ENCODE measurements at places on chromosomes 16 and 17.

- peak; percentile 40 for DNase-seq
Observed at GRCh38 chr17:7004398-7005253, 7.8 kb upstream of the RNASEK start.

- DNase-seq, result no peak
Observed at GRCh38 chr16:48499923-48500381, 110.0 kb downstream of the N4BP1 start.

- DNase-seq, result no peak
Observed at GRCh38 chr17:75456039-75456416, 407 bp upstream of the TMEM94 start.

GRCh38 chr17:20992987-20993862, 49.6 kb downstream of the USP22 start:
- DNase-seq, result no peak

DNA sequence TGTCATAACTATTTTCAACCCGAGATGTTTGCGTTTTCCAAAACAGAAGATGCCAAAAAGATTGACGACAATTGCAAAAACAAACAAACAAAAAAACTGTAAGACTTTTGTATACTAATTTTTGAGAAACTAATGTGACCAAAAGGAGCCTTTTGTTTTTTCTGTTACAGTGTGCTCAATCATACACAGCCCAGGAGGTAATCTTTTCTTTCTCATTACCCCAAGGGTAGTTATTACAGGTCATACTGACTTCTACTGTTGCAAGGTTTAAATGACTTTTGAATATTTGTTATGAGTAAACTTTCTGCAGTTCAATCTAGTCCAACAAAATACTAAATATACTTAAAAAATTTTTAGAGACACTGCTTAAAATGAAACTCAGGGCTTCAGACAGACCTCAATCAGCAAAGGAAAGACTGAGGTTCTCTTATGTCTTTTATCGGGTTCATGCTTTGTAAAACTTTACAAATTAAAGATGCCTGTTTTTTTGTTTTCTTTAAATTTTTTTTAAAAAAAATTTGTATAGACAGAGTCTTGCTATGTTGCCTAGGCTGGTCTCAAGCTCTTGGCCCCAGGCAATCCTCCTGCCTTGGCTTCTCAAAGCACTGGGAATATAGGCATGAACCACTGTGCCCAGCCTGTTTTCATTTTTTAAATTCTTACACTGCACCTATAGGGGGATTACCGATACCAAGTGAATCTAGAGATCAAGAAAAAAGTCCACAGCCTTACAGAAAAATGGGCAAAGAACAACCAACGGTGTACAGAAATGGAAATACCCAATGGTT, 47.6 kb downstream of the SPOP start:
- no peak for DNase-seq

GRCh38 chr16:75379911-75380847, 53.1 kb downstream of the CFDP1 start:
- DNase-seq, result no peak

- no peak for DNase-seq
Observed at GRCh38 chr16:13168091-13168572, 266.7 kb downstream of the SHISA9 start.

DNA sequence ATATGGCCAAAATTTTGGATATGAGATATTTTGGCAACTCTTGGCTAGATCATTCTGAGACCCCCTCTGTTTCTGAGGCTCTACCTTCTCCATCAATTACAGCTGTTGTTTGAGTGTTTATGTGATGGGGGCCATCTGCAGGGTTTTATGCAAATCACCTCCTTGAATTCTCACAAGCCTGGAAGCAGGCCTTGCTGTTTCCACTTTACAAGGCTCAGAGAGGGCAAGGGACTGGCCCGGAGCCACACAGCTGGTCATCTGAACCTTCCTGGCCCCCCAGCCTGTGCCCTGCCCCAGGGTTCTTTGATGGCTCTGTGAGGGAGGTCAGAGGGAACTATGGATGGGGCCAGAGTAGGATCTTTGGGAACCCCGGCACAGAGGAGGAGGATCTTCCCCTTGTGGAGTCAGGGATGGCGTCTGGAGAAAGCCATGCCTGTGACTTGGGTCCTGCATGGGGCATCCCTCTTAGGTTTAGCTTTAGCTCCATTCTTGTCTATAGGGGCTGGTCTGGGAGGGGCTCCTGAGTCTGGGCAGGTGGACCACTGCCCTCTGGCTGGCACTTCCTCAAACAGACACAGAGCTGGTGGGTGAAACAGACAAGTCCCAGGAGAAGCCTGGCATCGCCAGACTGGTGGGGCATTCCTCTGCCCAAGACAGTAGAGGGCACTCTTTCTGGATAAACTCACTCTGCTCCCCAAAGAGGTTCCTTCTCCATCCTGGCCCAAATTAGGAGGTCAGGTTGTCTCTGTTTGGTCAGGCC, 26.2 kb downstream of the IL21R start:
- no peak for DNase-seq

DNA sequence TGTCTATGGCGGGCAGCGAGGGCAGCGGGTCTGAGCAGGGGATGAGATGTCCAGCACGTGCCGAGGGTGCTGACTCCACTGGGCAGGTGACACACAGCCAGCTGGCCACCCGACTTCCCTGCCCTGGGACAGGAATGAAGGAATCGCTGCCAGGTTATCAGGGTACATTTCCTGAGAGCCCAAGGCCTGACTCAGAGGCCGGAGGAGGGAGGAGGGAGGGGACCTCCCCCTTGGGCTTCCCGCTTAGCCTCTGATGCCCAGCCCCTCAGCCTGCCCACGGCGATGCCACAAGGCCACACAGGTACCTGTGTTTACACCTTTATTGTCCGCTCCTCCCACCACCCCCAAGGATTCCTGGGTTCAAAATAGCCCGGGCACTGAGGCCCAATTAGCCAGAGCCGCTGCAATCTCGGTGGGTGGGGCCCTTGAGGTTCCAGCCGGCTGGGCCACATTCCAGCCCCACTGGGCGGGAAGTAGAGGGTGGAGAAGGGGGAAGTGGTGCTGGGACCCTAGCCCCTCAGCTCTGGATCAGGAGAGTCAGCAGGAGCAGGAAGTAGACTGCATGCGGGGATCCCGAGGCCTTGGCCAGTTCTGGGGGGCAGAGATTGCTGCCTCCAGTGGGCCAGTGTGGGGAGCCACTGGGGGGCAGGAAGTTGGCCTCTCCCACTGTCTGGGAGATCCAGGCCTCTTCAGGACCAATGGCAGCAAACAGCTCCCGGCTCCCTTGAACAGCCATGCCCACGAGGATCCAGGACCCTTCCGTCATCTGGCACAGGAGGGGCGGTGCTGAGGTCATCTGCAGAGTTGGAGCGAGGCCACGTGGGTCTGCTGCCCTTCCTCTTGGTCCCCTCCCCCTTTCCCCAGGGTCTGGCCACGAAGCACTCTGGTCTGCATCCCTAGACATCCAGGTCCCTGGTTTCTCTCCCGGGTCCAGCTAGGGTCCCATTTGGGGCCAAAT, 3.4 kb upstream of the PRSS8 start:
- no peak for DNase-seq

DNA sequence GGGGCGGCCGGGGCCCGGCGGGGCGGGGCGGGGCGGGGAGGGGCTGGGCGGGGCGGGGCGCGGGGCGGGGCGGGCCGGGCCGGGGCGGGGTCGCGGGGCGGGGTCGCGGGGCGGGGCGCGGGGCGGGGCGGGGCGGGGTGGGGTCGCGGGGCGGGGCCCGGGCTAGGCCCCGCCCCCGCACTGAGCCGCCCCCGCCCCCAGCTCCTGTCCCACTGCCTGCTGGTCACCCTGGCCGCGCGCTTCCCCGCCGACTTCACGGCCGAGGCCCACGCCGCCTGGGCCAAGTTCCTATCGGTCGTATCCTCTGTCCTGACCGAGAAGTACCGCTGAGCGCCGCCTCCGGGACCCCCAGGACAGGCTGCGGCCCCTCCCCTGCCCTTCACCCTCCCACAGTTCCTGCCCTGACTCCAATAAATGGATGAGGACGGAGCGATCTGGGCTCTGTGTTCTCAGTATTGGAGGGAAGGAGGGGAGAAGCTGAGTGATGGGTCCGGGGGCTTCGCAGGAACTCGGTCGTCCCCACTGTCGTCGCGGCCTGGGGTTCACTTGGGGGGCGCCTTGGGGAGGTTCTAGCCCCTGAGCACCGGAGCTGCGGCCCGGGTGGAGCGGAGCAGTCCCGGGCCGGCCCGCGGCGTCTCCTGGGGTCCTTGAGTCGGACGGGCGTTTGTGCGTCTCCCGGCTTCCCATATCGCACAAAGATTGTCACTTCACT, 795 bp upstream of the HBM start:
- DNase-seq, result no peak

- DNase-seq, result no peak
Observed at GRCh38 chr16:55501549-55502322, 7.1 kb upstream of the LPCAT2 start.

DNA sequence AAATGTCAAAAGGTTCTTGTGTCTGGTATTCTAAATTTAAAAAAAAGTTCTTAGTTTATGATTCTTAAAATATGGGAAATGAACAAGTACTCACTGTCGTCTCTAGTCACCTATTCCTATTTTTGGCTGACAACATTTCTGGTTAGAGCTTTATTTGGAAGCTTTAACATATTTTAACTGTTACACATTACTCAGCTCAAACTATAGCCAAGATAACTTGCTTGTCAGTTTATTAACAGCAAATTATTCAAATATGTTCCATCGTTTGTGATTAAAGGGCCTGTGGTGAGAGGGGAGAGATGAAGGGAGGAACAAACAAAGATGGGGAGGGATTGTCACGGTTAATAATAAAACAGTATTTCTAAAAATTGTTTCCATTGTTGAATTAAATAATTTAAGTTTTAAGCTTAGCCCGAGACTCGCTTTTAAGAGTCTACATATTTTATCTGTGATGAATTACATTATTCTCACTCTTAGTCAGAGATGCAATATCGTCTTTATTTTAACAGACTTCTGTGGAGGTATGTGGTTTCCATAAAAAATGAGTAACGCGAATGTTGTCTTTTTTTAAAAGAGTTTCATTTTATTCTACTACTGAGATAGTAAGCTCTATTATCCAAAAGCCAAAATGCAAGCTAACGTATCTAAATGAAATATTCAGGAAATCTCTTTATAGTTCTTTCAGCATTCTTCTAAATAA, 321.9 kb upstream of the PMFBP1 start:
- no peak for DNase-seq

DNA sequence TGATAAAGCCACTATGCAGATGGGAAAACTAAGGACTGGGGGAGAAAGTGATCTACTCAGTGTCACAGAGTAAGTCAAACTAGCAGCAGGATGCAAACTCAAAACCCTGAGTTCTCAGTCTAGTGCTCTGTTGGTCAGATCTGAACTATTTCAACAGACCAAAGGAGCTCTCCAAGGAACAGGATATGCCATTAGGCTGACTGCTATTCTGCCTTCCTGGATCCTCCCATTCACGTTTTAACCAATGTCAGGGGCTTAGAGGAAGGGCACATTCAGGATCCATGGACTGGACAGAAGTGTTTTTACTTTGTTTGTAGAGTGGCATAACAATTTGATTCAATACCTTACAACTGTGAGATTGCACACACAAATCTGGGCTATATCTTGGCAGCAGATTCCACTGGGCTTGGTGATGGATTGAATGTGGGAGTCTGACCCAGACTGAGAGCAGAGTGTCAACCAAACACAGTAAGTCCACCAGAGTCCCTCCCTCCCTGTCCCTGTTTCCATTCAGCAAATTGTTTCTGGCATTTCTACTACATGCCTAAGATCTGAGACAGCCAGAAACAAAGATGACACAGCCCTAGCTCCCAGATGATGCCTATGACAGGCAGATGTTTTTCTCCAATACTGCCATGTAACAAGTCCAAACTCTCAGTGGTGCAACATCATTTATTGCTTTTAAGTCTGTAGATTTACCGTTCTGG, 337.8 kb upstream of the CDH5 start:
- DNase-seq, result no peak

GRCh38 chr17:10089196-10089804, 109.1 kb downstream of the GAS7 start:
- no peak for DNase-seq

GRCh38 chr17:81966343-81967243, 5.6 kb upstream of the NOTUM start:
- DNase-seq, result no peak

GRCh38 chr17:80124351-80124981, 22.5 kb downstream of the EIF4A3 start:
- no peak for DNase-seq

DNA sequence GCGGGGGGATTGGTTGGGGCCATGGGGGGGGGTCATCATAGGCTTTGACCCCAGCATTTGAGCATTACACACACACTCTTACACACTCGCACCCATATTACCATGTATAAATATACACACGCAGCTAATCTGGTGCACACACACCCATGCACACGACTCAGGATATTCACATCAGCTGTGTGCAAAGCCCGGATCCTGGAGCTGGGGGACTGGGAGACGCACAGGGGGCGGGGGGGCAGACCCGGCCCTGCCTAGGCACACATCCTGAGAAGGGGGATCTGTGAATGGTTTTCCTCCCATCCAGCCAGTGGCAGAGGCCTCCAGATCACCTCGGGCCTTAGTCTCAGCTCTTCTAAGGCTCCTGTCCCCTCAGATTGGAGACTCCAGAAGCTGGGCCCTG, 5.6 kb downstream of the ASGR2 start:
- no peak for DNase-seq

DNA sequence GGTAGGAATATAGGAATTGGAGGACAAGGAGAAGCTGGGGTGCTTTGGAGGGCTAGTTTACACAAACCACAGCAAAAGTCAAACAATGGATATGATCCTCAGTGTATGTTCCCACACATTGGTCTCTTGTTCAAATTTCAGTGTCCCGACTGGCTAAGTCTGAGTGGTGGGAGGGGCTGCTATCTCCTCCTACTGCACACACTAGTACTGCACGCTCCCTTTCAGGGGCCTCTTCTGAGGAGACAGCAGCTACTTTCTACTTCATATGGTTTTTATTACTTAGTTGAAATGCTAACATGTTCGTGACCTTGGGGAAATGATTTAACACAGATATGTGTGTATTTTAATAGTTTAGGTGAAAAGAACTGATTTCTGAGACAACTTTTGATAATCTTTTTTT, 18.8 kb upstream of the KRT10 start:
- DNase-seq, result no peak

GRCh38 chr17:36195434-36196130, 976 bp downstream of the CCL3L1 start:
- DNase-seq, result no peak

DNA sequence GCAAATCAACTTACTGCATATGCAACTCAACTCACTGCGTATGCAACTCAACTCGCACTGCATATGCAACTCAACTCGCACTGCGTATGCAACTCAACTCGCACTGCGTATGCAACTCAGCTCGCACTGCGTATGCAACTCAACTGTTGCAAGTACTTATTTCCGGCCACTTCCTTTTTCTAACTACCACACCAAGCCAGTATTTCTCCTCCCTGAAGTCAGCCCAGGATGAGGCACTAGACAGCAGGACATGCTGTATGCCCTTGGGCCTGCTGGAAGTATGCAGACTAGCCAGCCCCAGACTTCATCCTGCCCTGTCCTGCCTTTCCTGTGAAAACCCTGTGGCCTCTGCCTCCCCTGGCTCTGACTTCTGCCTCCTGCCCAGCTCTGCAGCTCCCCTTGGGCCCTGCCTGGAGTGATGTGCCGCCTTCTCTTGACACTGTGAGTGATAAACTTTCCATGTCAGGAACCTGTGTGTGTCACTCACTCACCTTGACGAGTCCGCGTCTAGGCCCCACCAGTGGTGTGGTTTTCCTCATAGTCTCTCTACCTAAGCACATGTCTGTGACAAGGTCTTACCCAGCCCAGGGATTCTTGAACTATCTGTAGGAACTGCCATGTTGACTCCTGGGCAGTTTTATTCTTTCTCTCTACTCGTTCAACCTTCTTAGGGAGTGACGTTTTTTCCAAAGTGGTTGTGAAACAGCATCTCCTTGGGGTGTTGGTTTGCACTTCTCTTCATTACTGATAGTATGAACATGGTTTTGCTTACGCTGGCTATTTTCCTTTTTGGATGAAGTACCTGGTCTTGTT, 16.4 kb downstream of the ZNF778 start:
- DNase-seq, result no peak

Measured in NCI-H2107 (cell line).